ENCODE measurements at places on chromosomes 2 and 18.

- DNase-seq, result no peak
These were observed 48.5 kb upstream of the PARD3B start for GRCh38 chr2:204496779-204497178.

DNA sequence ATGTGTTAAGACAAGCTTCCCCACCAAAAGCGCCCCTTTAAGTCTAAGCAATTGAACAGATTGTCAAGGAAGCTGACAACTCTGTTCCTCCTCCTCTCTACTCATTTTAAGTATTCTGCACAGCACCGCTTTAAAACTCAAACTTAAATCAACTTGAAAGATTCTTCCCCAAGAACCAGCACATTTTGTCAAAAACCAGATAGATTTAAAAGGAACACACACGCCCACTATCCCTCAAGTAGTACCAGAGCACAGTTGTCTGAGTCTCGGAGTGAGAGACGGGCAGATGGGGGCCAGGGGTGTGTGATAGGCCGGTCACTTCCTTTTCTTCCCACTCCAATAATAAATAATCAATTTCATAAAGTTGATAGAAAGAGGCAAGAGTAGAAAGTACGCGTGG, 67.7 kb upstream of the POU3F3 start:
- no peak for DNase-seq

DNA sequence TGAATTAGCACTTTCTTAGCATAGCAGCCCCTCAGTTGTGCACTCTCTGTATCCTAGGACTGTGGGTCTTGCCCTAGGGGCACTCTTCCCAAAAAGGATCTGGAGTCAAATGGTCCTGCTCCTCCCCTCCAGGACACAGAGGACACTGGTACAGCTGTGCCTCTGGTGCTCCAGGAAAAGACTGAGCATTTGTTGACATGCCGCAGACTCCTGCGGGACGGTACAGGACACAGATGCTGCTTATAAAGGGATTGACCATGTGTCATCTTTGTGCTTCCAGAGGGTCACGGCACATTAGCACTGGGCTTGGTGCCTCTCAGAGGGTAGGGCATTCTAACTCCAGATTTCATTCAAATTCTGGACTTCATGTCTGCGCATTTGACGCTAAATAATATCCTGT, 110.5 kb downstream of the KLF7 start:
- no peak for DNase-seq

DNA sequence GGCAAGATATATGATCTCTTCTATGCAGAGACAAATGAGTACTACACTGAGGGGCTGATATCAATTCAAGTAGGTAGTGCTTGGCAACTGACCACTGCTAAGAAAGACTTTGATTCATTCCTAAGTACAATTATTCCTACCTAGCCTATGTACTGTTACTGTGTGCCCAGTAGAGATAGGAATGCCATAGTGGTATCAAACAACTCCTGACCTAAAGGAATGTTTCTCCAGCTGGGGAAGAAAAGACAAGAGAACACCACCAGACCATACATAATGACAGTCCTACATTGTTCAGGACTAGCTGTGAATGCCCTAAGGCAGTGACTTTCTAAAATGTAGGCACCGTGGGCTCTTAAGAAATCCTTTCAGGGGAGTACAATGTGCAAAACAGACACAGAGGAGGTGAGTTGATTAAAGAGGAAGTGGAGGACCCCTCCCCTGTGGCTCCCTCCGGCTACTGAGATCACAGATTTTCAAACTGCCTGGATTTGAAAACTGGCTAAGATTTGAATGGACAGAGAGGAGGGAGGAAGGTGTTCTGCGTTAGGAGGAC, 89.1 kb downstream of the ANTXR1 start:
- DNase-seq, result no peak

DNA sequence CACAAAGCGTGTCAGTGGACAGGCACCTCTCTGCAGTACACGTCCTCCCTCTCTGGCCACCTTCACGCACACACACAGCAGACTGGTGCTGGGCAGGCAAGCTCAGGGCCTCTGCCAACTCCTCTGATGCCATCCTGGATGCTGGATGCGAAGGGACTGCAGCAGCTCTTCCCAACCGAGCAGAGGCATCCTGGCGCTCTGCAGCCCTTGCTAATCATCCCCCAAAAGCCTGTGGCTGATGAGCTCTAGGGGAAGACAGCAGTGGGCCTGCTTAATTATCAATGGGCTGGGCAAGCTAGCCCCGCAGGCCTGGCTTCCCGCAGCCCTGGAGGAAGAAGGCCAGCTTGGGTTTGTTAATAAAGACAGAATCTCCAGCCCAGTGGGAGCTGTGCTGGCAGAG, 71.3 kb upstream of the TEX51 start:
- DNase-seq, result no peak

DNA sequence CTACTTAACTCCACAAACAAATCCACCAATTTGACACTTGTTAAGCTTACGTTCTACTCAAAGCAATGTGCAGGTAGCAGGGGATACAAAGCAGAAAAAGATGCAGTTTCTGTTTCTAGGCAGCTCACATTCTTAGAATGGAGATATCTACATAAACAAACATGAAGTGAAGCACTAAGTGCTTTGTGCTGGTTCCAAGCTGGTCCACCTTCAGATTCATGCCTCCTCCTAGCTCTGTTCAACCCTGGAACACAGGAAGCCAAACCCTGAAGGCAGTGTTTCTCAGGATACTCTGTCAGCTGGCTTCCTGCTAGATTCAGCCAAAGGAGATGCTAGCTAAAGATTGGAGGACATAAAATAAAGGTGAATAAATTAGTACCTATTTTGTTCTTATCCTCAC, 55.3 kb upstream of the NOL4 start:
- DNase-seq, result no peak

GRCh38 chr2:204743393-204743960, 198.2 kb downstream of the PARD3B start:
- DNase-seq, result no peak

- no peak for DNase-seq
These were observed 343.1 kb upstream of the SLC39A10 start for GRCh38 chr2:195313962-195314361.

- DNase-seq, result no peak
These were observed 33.7 kb upstream of the IL1R2 start for GRCh38 chr2:101958061-101958460.

DNA sequence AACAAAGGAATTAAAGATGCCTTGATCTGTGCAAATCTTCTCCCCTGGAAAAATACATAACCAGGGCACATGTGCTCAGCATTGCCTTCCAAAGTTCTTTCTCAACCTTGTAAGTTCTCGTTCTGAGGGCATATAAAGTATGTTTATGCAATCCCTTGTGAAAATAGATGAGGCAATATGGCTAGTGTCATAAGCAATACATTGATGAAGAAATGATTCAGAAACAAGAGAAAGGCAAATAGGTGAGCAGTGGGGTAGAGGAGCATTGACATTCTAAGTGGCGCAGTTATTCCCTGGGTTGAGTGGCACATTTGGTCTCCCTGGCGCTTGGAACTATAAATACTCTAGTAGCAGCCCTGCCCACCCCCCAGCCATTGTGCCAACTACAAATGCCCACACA, 57.4 kb upstream of the PGAP1 start:
- DNase-seq, result no peak

DNA sequence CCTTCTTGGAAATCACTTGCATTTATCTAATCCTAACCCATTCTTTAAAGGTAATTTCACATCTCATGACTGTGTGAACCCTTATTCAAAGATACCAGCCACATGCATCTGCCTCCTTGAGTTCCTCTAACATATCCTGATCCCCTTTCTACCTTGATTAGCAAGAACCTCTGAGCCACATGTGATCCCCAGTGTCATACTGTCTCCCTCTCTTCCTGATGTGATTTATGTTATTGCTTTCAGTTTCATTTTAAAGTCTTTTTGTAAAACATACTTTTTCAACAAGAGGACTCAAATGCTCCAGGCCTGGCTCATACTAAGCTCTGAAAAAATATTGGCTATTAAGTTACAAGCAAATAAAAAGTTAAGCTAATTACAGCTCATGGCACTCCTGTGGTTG, 470.1 kb downstream of the DLGAP1 start:
- DNase-seq, result no peak

DNA sequence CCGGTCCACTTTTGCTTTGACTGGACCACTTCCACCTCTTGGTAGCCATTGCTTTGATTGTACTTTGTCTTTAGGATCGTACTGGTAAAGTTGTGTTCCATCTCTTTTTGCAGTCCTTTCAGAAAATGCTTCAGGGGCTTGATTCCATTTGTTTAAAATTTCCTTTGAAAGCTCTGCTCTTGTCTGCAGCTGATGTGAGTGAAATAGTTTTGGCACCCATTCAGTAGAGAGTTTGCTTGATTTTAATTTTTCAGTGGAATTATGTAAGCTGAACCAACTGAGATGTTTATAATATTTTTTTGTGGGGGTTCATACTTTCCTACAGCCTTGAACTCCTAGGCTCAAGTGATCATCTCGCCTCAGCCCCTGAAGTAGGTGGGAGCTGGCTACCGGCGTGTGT, 7.6 kb upstream of the MIB1 start:
- DNase-seq, result no peak

- no peak for DNase-seq
These were observed 17.4 kb downstream of the KCNH7 start for GRCh38 chr2:162821176-162821575.

DNA sequence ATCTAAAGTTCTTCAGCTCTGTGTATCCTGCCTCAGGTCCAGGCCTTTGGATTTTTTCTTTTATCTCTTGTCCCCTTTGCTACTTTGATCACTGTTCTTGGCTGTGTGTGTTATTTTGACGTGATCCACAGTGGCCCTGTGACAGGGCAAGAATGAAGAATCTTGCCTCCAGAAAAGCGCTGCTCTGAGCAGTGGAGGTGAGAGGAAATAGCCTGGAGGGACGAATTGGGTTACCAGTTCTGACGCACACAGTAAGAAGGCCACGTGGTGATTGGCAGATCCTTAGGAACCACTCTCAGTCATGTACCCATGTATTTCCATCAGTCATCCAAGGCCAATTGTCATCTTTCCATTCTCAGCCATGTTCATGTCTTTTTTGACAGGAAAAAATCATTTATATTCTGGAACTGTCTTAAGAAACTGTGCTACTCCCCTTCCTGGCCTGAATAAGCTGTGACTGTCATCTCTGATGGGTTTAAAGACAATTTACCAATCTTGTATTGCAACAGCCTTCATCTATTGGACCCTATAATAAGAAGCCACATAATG, 47.6 kb downstream of the MAPK4 start:
- DNase-seq, result no peak

DNA sequence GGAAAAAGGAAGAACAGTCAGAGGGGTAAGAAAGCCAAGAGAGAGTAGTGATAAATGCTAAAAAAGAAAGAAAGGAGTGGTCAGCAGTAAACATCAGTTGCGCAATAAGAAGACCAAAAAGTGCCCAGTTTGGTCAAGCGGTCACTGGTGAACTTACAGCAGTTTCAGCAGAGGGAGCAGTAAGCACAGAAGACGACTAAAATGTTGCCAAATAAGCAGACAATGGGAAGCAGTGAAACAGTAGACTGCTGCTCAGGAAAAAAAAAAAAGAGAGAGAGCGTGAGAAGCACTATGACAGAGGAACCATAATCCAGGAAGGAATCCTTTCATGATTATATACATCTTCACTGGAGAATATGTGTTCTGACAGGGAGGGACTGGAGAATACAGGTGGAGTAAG, 45.8 kb downstream of the DNAJC10 start:
- DNase-seq, result no peak

DNA sequence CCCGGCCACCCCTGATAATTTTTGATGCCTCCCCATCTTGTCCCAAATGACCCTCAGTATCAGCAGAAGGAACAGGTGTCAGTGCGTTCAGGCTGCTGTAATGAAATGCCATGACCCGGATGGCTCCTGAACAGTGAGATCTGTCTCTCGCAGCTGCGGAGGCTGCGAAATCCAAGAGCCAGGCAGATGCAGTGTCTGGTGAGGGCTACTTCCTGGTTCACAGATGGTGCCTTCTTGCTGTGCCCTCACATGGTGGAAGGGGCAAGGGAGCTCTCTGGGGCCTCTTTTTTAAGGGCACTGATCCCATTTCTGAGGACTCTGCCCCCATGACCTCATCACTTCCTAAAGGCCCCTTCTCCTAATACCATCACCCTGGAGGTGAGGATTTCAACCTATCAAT, 152.2 kb downstream of the TWIST2 start:
- DNase-seq, result no peak

GRCh38 chr2:172813314-172813888, 77.8 kb downstream of the RAPGEF4 start:
- no peak for DNase-seq

DNA sequence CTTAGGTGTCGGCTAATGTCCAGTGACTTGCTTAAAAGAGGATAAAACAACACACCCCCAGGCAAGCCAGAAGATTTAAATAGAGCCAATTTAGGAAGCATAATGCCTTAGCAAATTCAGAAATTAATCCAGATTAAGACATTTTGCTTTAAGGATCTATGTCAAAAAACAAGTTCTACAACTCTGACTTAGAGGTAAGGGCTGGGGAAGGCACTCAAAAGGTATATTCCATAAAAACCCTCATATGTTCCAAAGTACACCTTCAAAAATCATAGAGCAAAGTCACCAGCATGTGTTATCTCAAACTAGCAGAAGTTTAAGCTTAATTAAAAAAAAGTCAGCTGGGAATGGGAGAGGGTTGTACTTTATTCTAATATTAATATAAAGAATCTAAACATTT, 206.4 kb downstream of the NOL4 start:
- DNase-seq, result no peak

DNA sequence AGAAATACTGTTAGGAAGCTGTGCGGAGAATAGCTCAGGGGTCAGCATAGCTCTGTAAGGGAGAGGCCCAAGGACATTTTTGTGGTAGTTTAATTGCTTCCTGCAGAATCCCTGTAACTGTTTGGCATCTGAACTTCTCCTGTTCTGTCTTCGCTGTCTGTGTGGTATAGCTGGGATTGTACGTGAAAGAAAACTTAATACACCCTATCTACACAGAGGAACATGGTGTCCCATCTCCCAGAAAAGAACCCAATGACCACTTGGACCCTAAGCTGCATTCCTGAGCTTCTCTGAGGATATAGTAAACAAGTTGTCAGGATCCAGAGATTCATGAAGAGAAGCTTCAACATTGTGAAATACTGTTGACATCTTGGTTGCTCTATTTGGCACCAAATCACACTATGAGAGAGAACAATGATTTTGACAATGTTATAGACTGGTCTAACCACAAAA, 81.3 kb downstream of the CDC42EP3 start:
- no peak for DNase-seq

- DNase-seq, result no peak
These were observed 216.9 kb upstream of the TNP1 start for GRCh38 chr2:217076657-217077232.

GRCh38 chr2:47005687-47006086, 90.1 kb upstream of the MCFD2 start:
- DNase-seq, result no peak

DNA sequence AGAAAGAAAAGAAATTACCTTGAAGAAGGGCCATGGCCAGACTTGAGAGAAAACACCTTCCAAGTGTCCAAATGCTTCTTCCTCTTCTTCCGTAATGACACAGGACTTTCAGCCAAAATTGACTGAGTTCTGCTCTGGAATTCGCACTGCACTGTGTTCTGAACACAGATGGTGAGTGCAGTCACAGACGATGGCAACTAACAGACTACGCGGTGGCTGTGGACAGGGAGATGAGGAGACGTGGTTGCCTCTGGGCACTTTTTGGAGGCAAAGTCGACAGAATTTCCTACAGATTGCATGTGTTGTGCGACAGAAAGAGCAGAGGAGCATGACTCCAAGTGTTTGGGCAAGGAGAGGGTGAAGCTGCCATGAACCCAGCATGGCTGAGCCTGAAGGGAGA, 4.3 kb upstream of the NAPG start:
- DNase-seq, result no peak

- DNase-seq, result no peak
These were observed 138.6 kb downstream of the ALK start for GRCh38 chr2:29782549-29783458.

- DNase-seq, result no peak
These were observed 69.4 kb upstream of the TTC27 start for GRCh38 chr2:32558492-32558891.

All from GM12891 (cell line).